HEK293T (cell line): ENCODE measurements at places on chromosomes 7 and 10.

DNA sequence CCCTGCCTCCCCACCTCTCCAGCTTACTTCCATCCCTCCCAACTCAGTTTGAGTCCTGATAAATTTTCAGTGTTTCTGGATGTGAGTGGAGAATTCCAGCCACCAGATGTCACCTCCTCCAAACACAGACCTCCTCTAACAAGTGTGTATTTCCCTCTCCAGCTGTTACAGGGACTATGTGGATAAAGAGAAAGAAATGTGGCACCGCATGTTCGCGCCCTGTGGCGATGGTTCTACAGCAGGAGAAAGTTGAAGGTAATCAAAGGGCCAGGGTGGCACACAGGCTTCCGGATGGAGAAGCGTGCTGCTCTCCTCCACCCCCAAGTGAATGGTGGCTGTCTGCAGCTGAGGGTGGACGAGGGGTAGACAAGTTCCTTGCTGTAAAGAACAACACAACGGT is 14.7 kb downstream of the FKBP6 start:
- peak; percentile 42 for DNase-seq

DNA sequence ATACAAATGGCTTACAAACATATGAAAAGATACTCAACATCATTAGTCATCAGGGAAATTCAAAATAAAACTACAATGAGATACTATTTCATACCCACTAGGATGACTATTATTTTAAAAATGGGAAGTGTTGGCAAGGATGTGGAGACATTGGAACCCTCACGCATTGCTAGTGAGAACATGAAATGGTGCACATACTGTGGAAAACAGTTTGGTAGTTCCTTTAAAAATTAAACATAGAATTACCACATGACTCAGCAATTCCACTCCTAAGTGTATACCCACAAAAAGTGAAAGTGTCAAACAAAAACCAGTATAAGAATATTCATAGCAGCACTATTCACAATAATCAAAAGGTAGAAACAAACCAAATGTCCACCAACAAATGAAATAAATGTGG is 48.5 kb upstream of the SHTN1 start:
- no peak for DNase-seq

DNA sequence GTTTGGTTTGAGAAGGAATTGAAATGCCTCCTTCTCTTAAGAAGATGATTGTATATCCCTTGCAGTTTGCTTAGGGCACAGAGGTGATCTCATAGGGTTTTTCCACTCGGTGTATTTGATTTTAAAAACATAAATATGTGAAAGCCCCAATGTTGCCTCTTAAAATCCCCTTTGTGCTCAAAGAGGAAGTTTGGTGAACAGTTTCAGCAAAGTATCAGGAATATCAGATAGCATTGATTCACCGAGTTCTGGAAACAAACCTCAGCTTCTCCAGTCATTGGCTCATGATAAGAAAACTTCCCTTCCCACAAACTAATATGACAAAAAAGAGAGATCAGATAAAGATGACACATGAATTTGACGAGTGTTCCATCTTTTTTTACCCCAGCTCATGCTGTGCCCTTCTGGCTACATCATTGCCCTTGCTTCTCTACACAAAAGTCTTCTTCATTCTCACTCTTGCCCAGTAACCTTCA is 20.1 kb upstream of the SMNDC1 start:
- DNase-seq = no peak

GRCh38 chr10:49187950-49188761 is at the start of gene TMEM273:
Gene TMEM273, minus strand, starts transcription at chr10:49188391. Its CDS starts 55 bp downstream, at chr10:49188336.
- DNase-seq = no peak

DNA sequence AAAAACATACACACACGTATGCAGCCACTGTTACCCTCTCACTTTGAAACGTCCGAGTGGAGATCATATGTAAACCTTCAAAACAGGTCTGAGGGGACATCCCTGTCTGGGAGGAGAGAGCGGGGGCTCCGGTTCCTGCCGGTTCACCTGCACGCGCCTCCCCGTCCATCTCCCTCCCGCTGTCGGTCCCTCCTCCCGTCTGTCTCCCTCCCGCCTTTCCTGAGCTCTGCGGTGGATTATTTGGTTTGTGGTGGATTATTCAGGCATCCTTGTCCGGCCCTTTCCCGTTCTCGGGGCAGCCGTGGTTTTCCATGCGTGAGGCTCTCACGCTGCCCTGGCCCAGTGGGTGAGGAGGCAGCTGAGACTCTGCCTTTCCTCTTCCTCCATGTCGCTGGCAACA is 59.8 kb downstream of the NKX6-2 start:
- no peak for DNase-seq

DNA sequence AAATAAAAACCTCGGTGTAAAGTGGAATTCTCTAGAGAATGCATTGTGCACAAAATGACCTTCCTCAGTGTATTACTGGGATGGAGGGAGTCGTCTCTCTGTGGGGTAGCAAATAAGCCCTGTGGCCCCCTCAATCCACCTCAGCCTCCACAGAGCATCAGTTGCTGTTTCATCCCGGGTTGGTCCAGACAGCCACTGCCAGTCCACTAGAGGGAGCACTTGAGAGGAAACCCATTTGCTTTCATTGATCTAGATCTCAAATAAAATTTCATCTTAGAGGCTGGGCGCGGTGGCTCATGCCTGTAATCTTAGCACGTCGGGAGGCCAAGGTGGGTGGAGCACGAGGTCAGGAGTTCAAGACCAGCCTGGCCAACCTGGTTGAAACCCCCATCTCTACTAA is 1128.7 kb downstream of the CNTNAP2 start:
- peak; percentile 74 for DNase-seq

GRCh38 chr10:83612746-83613145 is 526.6 kb upstream of the GHITM start:
- no peak for DNase-seq

- DNase-seq = no peak
Observed at GRCh38 chr7:16627236-16627635, 18.3 kb downstream of the ANKMY2 start.

GRCh38 chr7:133481676-133482075 is 228.8 kb downstream of the EXOC4 start:
- no peak for DNase-seq

- peak; percentile 42 for DNase-seq
Observed at GRCh38 chr10:110834629-110835301, 37.0 kb upstream of the PDCD4 start.

GRCh38 chr10:12594448-12594944 is 245.1 kb downstream of the CAMK1D start:
- DNase-seq = no peak

DNA sequence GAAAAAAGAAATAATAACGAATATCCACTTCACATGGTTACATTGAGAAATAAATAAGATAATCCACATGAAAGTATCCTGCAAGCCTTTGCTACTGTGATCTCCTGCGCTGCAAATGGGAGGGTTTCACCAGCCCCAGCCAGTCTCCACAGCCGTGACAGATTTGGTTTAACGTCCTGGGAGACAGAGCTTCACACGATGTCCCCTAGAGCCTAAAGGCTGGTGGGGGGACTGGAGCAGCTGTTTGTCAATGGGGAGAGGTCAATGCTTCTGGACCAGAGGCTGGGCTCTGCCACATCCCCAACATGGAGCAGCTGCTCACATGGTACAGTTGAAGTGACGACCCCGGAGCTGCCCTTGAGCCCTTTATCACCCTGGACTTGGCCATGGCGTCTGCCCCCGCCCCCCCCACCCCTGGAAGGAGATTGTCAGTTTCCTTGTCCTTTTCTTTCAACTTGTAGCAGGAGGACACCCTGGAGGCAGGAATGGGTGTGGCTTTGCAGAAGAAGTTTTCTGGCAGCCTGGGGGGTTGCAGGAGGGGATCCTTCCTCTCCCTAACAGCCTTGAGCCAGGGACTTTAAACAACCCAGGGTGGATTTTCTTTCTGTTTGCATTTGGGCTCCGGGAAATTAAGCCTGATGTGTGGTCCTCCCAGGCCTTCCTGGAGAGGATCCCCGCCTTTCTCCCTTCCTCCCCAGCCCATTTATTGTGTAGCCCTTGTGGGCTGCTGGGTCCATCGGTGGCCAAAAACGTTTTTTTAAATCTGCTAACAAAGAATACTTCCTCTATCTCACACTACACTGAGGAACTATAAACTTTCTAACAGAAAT is 37.0 kb upstream of the MXI1 start:
- no peak for DNase-seq

DNA sequence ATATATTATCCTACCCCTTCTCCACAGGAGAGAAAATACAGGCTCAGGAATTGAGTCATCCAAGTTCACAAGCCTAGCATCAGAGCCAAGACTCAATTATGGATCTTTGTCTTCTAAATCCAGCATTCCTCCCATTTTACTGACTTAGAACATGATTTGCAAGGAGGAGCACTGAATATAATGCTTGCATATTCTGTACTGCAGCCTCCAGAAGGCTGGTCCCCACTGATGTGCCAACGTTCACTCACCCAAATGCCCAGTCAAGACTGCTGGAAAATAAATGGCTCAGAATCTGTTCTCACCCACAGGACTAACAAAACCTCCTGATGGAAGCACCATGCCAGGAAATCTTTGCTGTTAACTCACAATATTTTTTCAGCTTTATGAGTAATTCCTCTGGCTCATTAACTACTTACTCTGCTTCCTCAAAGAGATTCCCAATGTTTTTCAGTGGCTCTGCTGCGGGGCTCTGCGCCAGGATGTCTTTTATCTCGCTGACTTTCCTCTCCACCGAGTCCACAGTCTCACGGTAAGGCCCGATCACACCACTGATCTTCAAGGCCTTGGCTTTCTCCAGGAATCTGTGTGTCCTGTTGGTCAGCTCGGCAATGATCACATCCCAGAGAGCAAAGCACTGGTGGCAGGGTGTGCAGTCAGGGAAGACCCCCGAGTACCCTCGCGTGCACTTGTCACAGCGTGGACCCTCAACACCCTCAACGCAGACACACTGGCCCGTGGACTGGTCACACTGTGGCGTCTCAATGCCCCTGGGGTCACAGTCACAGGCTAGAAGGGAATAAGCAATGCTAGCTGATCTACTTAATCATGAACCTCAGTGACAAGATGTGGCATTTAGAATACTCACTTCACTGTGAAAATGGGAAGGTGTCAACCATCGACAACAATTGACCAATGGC is 48.8 kb downstream of the DLD start:
- no peak for DNase-seq

DNA sequence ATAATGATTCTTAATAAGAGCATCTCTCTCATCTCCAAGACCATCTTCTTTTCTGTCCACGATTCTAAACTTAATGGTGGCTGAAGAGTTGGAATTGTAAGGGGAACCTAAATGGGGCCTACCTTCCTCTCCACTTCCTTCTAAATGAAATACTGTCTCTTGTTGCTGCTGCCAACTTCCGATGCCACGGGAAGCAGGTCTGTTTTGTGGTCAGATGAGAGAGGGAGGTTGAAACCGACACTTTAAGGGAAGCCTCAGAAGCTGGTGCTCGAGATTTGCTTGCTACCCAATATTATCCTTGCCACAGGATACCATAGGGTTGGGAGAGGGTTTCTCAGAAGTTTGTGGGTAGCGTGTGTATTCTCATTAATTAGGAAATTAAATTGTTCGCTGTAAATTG is 464.1 kb downstream of the SUGCT start:
- DNase-seq = no peak

DNA sequence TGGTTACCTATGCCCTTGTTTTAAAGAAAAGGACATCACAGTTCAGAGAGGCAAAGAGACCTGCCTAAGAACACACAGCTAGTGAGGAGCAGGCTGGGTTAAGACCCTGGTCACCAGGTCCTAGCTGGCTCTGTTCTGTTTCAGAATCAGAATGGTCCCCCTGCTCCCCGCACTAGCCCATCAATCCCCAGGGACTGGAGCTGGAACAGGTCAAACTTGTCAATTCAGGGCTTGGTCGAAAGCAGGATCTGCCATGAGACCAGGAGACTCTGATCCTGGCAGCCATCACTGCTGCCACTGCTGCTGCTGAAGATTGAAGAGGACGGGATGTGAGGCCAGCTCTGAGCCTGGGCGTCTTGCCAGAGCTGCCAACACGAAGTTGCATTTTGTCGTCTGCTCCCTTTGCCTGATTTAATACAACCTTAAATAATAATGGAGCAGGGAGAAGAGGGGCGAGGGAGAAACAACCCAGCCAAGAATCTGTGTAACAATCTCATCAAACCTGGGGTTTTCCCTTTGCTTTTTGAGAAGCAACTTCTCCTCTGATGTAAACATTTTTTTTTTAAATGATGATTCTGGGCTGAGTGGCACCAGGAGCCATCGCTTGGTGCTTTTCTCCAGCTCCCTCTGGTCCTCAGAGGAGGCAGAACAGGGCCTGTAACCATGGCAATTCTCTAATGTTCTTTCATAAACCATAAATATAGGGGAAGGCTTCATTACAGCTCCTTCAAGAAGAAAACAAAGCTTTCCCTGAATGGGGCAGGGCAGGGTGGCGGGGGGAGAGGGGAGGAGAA is 119.0 kb upstream of the SORCS3 start:
- DNase-seq = no peak

DNA sequence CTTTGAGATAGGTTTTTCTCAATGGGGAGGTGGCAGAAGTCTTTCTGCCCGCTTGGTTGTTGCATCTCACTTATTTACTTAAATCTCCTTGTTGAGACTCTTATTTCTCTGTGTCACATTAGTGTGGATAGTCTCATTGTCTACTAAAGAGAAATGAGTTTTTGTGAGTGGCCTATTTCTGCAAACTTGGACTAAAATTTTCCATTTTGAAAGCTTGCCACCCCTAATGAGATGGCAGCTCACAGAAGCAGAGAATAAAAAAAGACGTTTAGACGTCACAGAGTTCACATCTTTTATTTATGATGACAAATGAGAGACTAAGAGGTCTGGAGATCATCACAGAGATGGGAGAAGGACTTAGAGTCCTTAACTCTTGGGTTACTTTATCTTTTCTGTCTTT is 262.7 kb upstream of the PHYHIPL start:
- no peak for DNase-seq

DNA sequence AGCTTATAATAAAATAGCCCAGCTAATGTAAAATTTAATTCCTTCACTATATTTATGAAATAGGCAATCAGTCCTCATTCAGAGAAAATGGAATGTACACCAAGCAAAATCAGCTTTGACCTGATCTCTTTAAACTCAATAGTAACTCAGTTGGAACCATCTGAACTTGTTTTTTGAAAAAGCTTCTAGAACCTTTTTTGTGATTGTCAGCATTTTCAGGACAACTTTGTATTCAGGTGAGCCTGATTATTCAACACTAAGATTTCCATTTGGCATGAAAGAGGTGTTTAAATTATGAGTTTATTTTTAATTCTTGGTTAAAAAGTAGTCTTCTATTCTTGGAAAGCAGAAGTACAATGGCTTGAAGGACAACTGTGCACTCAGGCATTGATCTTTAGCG is 89.5 kb downstream of the FRMD4A start:
- DNase-seq = no peak

GRCh38 chr10:85643845-85644525 is 722.6 kb downstream of the GRID1 start:
- no peak for DNase-seq

- DNase-seq = no peak
Observed at GRCh38 chr7:8881916-8882315, 448.5 kb downstream of the NXPH1 start.

DNA sequence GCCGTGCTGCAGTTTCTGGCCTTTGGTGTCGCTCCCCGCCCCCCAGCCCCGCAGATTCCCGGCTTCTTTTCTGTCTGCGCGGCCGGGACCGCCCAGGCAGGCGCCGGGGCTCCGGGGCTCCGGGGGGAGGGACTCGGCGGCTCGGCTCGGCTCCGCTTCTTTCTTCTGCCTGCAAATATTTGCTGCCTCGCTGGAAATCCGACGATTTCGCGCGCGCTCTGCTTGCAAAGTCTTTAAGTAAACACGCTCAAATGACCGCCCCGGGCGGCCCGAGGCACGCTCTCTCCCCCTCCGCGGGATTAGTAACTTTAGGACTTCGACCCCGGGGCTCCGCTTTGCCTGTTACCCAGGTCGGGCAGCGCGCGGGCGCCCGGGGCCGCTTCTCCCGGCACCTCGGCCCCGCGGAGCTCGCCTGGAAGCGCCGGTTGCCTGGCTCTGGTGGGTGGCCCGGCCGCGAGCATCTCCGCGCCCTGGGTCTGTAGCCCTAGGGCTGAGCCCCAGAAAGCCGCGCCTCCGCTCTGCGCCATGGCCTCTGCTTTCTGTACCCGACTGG is 3.9 kb upstream of the GATA3 start:
- DNase-seq = peak; percentile 45
